ENCODE measurements at places on chromosomes 13 and 19. TPM values are rescaled to one million over a fixed set of nuclear protein-coding genes. Genes with fewer than 3 reads are reported as not detected.

- no peak overlapping the region for H3K27ac ChIP-seq
- no peaks in the 10 kb centered on the region for H3K27me3 ChIP-seq
- no peaks in the 10 kb centered on the region for H3K36me3 ChIP-seq
- H3K4me1 ChIP-seq, result peaks cover 5% of the 10 kb centered on the region
These were observed 5.2 kb upstream of the CEBPG start for GRCh38 chr19:33368074-33368864.

Gene GIPR
- total RNA-seq, result 9.2 TPM

DNA sequence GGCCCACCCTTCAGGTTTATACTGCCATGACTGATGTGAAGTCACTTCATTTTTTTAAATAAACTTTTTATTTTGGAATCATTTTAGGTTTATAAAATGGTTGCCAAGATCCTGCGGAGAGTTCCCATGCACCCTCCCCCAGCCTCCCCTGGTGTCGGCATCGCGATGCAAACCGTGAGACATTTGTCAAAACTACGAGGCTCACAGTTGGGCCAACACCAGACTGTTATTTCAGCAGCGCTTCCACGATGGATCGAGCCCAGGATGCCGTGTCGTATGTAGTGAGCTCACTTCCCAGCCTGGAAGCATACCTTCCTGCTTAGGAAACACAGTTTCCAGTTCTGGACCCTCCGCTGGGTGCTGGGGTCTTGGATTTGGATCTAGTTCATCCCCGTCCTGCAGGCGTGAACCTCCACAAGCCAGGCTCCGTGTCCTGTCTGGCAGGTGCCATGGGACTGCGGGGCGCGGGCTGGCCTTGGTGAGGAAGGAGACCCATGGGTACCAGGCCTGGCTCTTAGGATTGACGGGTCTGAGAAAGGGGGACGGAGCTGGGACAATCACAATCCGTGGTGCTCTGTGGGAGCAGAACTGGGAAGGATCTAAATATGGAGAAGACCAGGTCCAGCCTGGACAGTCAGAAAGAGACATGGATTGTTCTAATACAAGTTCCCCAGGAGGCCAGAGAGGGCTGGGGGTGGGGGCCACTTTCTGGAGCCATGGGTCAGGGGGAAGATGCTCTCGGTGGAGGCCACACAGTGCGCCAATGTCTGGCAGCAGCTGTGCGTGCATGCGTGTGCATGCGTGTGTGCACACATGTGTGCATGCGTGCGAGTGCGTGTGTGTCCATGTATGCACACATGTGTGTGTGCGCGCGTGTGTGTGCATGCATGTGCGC, 2.4 kb upstream of the SBK2 start:
- H3K36me3 ChIP-seq, result no peaks in the 10 kb centered on the region
- H3K27me3 ChIP-seq, result no peaks in the 10 kb centered on the region
- no peak overlapping the region for H3K4me3 ChIP-seq
- DNase-seq, result no peak
- H3K27ac ChIP-seq, result no peak overlapping the region
- H3K4me1 ChIP-seq, result no peaks in the 10 kb centered on the region

Gene ZSCAN4
- total RNA-seq, result not detected

DNA sequence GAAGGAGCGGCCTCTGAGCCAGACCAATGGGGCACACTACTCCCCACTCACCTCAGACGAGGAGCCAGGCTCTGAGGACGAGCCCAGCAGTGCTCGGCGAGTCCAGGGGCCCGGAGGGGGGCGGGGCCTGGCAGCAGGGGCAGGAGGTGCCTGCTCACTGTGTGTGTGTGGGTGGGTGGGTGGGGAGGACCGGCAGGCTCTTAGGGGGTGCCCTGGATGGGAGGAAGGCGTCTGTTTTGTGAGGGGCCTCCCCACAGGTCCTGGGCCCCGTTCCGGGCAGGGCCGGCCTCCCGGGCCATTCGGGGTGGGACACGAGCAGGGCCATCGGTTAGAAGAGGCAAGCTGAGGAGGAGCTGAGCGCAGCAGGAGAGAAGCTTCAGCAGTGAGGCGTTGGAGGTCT, 12.7 kb downstream of the PLEKHJ1 start:
- H3K4me3 ChIP-seq, result no peak overlapping the region
- peaks cover 11% of the 10 kb centered on the region for H3K4me1 ChIP-seq
- DNase-seq, result no peak
- H3K27me3 ChIP-seq, result no peaks in the 10 kb centered on the region

Gene GPR4
- total RNA-seq, result 0.99 TPM
